ENCODE measurements at places on chromosomes 5 and 9.

- no peak for DNase-seq
Measured at GRCh38 chr5:165495829-165496380, 1990.5 kb downstream of the MAT2B start.

DNA sequence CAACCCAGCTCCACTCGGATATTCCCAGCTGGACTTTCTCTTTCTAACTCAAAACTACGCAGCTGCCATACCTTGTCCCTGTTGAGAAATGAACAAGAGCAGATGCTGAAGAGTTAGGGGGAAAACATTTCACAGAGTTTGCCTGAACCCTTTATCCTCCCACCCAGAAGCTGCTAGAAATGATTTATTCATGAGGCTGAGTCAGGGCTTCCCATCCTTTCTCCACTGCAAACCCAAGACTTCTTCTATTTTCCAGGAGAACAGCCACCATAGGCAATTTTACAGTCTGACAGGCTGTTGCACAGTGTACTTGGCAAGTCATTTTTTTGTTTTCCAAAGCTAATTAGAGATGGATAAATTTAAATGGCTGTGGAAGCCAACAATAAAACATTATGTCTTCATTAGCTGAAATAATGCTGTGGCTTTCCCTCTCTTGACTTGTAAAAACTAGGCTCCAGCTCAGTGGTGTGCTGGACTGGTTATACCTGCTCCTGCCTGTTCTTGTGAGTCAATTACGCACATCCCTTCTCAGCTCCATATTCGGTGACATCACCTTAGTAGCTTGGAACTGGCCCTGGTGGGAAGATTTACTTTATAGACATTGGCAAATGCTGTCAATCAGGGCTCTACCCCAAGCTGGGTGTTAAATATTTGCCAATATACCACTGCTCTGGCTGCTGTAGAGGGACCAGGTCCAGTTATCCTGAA lies 71.9 kb downstream of the KIF4B start:
- DNase-seq, result no peak

DNA sequence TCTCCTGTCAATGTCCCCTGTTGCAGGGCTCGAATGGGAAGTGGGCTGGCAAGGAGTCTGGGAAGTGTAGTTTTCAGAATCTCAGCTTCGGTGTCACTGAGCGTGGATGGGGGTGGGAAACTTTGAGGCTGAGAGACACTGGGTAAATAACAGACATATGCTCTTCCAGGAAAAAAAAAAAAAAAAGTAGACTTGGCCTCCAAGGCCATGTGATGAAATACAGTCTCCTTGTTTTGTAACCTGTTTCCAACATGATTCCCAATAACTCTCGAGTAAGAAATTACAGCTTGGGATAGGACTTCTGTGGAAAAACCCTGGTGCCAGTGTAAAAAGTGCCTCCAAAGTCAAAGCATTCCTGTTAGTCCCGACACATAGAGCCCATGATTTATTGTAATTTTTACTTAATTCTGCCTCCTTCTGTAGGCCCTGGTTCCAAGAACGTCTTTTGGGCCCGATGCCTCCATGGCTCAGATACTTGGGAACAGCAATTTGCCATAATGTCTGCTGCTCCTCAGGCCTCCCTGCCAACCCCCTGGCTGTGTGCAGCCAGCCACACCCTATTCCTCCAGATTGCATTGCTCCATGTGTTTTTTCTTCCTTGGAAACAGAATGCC lies 119.5 kb upstream of the TNC start:
- DNase-seq, result no peak

DNA sequence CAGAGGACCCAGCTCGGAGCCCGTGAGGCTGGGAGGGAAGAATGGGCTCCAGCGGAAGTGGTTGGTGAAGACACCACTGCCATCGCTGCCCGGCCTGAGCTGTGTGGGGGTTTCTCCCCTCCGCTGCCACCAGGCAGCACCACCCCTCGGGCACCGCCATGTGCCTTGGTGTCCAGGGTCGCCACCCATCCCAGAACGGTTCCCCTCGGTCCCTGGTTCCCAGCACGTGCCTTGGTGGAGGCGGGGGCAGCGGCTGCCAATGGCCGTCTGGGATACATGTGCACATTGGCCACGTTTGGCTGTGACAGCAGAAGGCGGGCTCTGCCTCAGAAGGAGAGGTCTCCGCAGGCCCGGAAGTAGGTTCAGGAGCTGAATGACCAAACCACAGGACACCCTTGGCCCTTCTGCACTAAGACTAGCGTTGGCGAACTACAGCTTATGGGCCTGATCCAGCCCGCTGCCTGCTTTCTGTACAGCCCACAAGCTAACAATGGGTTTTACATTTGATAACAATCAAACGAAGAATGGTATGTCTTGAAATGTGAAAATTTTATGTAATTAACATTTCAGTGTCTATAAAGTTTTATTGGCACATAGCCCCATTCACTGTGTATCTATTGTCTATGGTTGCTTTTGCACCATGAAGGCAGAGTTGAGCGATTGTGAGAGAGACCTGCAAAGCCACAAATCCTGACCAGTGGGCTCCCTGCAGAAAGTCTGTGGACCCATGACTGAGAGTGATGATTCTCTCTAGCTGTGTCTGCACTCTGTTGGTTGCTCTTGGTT lies 91.7 kb upstream of the RAPGEF1 start:
- DNase-seq, result no peak

- no peak for DNase-seq
Measured at GRCh38 chr5:423233-423565, 19.8 kb upstream of the EXOC3 start.

DNA sequence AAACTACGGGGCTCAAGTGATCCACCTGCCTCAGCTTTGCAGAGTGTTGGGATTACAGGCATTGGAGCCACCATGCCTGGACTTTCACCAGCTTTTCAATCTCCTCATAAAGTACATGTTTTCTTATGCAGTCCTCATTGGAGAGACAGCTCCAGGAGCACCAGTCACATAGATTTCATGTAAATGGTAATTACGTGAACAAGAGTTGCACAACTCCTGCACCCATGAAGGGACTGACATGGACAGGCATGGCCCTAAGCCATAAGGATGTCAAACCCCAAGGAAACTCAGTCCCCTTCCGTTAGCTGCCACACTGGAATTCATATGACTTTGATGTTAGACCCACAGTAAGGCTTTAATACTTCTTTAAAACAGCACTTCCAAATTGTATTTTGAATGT lies 7.6 kb upstream of the ADGRV1 start:
- no peak for DNase-seq

- no peak for DNase-seq
Measured at GRCh38 chr5:163967268-163967667, 461.8 kb downstream of the MAT2B start.

- DNase-seq, result peak; percentile 39
Measured at GRCh38 chr9:132878695-132879456, at the start of gene SPACA9. SPACA9 (plus strand) TSS chr9:132878898; CDS start chr9:132883948, 5,050 bp downstream.
